Stimulated activated CD4-positive, alpha-beta T cell treated with anti-CD3 and anti-CD28 coated beads, Interleukin-12 subunit alpha, Interleukin-12 subunit beta, amount 100 ng/mL, for 4 hours (primary cell): ENCODE measurements at places on chromosomes 3 and 15.

DNA sequence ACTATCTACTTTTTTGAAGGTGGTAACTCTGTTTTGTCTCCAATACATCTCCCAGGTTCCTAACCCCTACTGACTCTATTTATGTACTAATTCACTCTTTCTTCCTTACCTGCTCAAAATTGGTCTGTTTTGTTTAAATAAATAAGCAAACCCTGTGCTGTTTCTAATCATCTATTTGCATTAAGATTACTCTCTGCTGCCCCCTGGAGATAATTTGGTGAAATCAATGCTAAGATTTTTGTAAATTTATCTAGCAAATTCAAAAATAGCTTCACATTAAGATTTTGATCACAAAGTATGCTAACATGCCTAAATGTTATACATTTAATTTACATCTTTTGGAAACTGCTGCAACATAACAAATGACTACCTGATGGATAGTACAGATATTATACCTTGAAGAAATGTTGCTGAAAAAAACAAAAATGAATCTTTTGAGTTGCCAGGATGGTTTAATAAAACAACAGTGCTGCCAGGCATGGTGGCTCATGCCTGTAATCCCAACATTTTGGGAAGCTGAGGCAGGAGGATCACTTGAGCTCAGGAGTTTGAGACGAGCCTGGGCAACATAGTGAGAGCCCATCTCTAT, 4.4 kb upstream of the CD200R1 start:
- DNase-seq = no peak

- DNase-seq = no peak
Observed at GRCh38 chr15:78023081-78023665, 54.3 kb downstream of the TBC1D2B start.

DNA sequence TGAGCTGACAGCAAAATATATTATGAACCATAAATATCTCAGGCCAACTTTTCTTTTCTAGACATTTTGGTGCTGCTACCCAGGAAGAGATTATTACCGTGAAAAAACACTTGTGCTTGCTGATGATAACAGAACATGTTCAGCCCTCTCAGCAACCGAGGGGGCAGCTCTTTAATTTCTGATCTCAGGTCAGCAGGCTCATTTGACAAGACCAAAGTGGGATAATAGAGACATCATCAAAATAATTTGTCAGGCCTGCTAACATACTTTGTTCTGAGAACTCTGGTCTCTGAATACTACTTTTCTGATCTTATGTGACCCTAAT, 645.9 kb upstream of the KCNMB2 start:
- DNase-seq = no peak

DNA sequence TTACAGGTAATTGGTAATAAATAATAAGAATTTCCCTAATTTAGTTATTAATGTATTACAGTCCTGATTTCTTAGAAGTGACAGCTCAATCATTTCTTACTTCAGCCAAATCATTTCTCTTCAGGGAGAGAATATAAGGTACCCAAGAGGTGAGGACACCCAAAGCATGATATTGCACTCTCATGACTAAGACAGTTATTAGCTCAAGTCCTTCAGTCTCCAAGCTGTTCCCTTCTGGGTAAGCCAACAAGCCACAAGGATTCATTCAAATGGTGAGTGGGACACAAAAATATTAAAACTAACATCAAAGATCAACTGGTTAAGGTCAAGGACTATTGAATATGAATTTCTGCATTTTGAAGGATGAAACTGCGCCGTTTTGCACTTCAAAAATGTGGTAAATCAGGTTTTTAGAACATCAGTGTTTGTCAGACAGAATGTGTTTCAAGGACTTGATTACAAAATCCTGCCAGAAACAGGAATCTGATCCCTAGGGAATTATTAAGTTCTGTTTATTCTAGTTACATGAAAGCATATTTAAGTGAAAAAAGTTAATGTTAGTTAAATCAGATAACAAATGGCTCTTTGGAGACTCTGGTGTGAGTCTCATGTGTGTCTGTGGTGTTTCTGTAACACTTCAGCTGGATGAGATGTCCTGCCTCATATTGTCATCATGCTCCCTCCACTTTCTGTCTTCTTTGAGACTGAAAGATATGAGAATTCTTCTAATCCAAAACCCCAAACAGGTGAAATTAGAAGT, 101.7 kb upstream of the COL8A1 start:
- DNase-seq = no peak

GRCh38 chr3:158782283-158782989, 19.4 kb upstream of the MFSD1 start:
- no peak for DNase-seq

DNA sequence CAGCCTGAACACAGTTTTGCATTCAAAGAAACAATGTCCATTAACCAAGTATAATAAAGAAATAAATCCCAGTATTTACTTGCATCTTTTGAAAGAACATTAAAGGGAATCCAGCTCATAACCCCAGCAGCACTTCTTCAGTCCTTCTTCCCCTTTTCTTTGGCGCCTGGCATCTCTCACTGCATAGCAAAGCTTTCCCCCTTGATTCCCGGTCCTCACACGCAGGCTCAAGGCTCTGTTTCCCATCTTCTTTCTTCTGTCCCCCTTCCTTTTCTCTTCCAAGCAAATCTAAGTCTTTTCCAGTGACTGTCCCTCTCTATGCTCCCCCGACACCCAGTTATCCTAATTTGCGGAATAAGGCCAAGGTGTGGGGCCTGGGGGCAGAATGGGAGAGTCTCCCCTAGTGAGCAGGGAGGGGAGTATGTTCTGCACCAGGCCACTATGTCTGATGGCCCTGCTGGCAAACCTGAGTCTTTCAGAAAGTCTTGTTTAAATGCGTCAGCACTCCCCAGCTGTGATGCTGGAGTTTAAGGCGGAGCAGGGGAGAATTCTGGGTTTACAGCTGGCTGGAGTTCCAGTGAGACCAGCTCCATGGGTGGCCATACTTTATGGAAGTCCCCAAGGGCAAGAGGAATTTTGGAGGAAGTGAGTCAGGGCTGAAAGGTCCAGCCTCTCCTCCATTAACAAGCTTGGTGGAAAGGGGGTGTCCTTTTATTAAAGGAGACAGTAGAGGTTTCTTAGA, 42.1 kb downstream of the GOLGA6A start:
- no peak for DNase-seq

GRCh38 chr3:196636369-196637349, 2.8 kb upstream of the NRROS start:
- DNase-seq = no peak

- DNase-seq = peak; percentile 39
Observed at GRCh38 chr15:98442379-98442833, 205.9 kb upstream of the IGF1R start.

GRCh38 chr15:101033801-101034200, 114.6 kb downstream of the LRRK1 start:
- no peak for DNase-seq

- DNase-seq = no peak
Observed at GRCh38 chr3:115082260-115082659, 64.8 kb downstream of the ZBTB20 start.

DNA sequence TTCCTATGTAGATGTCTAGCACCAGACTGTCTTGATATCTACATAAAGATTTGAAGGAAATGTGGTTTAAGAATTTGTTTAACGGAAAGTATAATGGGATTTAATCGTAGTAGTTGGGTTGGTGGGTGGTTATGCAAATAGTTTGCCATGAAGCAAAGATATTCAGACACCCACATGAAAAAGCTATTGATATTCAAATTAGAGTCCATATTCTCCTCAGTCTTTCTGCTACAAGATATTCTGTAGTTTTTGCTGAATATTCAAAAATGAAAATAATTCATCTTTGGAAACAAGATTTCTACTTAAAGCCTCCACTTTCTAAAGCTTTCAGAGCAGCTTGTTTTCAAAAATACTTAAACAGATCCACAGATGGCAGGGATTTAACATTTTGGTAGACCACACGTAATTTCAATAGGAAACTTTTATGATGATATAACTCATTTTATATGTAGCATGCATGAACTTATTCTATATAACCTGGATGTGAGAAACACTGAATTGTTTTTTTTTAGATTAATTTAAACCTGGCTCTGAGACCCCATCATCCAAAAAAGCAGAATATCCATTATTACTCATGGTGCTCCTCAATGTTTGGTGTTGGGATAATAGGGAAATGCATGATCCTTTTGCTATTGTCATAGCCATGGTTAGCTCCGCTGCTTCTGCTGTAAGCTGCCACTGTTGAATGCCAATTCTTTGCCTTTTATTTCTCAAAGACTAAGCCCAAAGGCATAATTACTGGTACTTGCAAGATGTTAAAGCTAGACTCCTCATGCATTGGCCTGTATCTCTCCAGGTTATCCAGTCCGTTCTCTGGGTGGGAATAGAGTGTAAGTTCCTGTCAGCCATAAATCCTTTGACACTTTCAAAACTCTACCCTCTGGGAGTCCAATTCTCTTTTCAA, 98.0 kb downstream of the GMNC start:
- no peak for DNase-seq

- no peak for DNase-seq
Observed at GRCh38 chr15:78938658-78939488, 6.0 kb downstream of the CTSH start.

- DNase-seq = no peak
Observed at GRCh38 chr3:31125413-31126020, 231.1 kb upstream of the GADL1 start.

- no peak for DNase-seq
Observed at GRCh38 chr3:146574173-146574572, 29.8 kb upstream of the PLSCR1 start.
